ENCODE measurements at places on chromosomes 7 and 10. TPM values are rescaled to one million over a fixed set of nuclear protein-coding genes. Genes with fewer than 3 reads are reported as not detected.

The FAM131B gene
- total RNA-seq = 1.2 TPM

The OR13A1 gene
- not detected for total RNA-seq

The CAMK2B gene
- total RNA-seq = not detected

The CALCR gene
- not detected for total RNA-seq

The MRLN gene
- not detected for total RNA-seq

The SMO gene
- not detected for total RNA-seq

Data from activated CD4-positive, alpha-beta memory T cell treated with anti-CD3 and anti-CD28 coated beads, Interleukin-2, amount 10 ng/mL, durations not matched to agents 7 days and 5 days (primary cell).